ENCODE measurements at places on chromosomes 12 and 14.
A peak's percentile ranks its signal among the peaks of the same experiment; 100 is the strongest.

- DNase-seq: no peak
These were observed 107.3 kb downstream of the CRADD start for GRCh38 chr12:93784339-93785086.

DNA sequence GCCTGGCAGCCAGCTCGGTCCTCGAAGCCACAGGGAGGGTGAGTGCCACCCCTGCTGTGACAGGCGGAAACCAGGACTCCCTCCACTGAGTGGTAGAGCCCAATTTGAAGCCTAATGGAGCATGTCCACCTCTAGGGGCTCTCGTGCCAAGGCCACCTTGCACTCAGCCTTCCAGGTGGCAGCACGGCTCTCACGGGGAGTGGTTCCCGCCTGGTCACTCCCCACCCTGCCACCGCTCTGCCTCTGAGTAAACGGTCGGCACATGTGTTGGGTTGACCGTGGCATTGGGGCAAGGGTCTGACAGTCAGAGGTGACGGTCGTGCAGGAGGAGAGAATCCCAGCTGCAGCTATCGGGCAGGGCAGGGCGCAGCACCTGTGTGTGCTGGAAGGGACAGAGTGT, 34.8 kb downstream of the IL31 start:
- no peak for DNase-seq

DNA sequence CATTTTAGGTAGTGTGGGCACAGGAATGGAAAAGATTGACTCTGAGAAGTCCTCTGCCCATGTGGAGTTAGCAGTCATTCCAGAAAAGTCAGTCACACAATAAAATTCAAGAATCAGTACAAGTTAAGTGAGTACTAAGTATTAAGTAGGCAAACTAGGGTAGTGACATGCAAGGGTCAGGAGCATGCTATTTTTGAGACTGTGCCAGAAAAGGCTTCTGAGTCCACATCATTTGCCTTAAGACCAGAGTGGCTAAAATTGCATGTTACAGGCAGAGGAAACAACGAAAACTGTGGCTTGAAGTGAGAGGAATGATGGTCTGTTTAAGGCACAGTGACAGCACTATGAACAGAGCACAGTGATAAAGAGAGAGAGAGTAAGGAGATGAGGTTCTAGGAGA, 108.9 kb downstream of the SLC6A15 start:
- DNase-seq: no peak

DNA sequence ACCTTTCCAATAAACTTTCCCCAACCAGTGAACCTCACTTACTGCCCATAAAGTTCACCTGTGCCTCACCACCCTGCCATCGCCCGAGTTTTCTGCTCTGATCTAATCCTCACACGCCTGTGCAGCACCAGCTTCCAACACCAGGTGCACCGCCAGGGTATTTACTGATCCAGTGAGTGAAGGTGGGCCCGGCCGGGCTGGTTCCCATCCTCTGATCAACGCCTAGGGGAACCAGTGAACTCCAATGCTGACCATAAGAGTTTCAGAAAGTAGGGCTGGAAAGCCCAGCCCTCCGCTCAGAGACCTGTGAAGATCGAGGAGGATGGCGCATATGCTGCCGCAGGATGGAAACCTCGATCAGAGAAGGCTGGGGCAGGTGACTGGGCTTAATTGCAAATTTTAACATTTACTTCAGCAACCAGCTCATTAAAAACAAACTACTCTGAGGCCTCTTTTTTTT, 685 bp upstream of the MYL6B start:
- peak; percentile 66 for DNase-seq

GRCh38 chr14:56358851-56359614, 220.6 kb upstream of the TMEM260 start:
- no peak for DNase-seq

DNA sequence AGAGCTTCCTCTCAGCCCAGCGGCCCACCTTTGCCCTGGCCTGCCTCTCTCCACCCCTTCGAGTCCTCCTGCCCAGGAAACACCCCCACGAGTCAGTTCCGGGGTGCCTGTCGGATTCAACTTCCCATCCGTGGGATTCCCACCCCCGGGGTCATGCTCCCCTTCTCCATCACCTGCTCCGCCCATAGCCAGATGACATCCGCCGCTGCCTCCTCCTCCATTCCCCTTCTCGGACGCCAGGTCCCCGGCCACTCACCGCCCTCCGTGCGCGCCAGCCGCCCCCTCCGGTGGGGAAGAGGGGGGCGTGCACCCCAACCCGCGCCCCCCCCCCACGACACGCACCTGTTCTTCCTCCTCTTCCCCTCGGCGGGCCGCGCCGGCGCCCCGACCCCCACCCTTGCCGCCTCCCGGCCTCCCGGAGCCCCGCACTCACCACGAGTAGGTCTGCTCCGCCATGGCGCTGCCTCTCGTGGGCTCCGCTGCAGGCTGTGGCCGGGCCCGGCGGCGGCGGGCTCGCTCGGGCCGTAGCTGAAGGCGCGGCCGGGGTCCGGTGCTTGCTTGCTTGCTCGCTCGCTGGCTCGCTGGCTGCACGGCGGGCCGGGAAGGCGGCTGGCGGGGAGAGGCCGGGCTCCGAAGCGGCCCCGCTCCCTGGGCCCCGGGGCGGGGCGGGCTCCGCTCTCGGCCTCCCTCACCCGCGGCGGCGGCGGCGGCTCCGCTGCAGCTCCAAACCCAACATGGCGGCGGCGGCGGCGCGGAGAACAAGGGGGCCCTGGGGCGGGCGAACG, 554 bp downstream of the SPPL3 start:
- DNase-seq: peak; percentile 54

GRCh38 chr12:57611108-57611826, at the start of gene ARHGEF25:
TSS of gene ARHGEF25 (plus strand) at chr12:57611435. CDS start at chr12:57611895, 460 bp downstream.
- no peak for DNase-seq

DNA sequence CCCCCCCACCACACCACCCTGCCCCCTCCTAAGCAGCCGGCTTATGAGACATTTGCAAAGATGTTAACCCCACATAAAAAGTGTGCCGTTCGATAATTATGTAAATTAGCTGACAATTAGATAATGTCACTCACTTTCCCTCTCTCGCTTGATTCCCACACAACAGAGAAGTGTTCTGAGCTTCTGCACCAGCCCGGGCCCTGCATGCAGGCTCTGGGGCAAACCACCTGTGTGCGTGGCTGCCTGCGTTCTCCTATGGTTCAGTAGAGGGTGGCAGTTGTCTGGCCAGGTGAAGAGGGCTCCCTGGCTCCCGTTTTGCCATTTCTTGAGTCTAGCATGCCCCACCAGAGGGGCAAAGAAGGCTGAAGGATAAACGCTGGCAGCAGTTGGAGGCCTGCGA, 68.0 kb downstream of the NRXN3 start:
- no peak for DNase-seq

GRCh38 chr12:34335819-34336262, 313.5 kb downstream of the ALG10 start:
- no peak for DNase-seq

- DNase-seq: peak; percentile 14
These were observed 93.9 kb downstream of the PLBD1 start for GRCh38 chr12:14473707-14474287.

DNA sequence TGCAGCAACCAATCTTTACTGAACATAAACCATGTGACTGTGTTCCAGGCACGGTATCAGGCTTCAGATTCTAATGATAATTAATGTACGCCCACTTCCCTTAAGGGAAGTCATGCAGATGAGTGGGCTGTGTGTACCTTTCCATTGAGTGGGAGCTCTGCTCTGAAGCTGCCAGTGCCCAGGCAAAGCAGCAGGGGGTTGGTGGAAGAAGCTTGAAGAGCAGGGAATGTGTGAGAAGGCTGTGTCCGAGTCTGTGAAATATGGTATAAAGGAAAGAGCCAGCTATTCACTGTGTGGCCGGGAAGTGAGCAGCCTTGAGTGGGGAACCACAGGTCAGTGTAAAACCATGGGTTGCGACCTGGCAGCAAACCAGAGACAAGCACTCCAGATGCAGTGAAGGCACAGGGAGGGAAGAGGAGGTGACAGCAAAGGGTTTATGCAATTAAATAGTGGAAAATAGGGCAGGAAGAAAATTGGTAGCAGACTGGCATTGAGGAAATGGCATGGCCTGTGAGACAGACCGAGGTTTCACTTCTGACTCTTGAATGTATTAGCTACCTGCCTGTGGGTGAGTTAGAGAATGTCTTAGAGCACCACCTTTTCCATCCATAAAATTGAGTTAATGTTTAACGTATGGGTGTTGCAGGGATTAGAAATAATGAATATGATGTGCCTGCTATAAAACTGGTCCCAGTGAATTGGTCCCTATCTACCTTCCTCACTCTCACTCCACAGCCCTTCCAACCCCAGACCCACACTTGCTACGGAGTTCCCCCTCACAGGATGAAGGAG, 116.4 kb downstream of the NTF3 start:
- DNase-seq: no peak

DNA sequence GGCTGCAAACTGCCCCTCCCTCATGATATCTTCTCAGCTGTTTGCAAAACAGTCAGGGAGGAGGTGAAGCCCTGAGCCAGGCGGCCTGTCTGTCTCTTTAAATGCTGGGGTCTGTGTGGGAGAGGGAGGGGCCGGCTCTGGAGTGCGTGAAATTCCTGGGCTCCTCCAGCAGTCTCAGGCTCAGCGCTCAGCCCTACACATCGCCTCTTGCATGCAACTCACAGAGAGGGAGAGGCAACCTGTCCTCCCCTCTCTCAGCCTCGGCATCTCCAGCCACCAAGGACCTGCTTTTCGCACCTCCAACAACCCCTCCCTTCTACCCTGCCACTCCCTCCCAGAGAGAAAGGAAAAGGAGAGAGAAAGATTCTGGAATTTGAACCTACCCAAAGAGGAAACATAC, at the start of gene NRXN3:
Gene NRXN3, plus strand, starts transcription at position 171 of the 400 bp plus-strand sequence. CDS start 72,721 bp downstream, outside the sequence.
- DNase-seq: peak; percentile 14

DNA sequence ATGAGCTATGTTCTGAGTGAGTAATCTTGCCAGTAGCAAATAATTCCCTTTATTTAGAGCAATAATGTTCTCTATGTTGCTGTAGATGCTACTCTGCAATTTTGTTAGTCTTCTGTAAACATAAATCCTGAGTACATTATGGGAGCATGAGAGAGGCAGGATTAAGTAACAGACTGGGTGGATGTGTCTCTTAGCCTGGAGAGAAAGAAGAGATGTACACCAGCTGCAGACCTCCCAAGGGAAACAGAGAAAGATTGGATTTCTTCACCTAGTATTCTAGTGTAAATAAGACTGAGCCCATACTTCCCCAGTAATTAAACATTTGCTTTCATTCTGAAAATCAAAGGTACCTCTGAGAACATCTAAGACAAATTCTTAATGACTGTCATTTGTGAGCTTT, 564.0 kb downstream of the TRHDE start:
- DNase-seq: no peak

DNA sequence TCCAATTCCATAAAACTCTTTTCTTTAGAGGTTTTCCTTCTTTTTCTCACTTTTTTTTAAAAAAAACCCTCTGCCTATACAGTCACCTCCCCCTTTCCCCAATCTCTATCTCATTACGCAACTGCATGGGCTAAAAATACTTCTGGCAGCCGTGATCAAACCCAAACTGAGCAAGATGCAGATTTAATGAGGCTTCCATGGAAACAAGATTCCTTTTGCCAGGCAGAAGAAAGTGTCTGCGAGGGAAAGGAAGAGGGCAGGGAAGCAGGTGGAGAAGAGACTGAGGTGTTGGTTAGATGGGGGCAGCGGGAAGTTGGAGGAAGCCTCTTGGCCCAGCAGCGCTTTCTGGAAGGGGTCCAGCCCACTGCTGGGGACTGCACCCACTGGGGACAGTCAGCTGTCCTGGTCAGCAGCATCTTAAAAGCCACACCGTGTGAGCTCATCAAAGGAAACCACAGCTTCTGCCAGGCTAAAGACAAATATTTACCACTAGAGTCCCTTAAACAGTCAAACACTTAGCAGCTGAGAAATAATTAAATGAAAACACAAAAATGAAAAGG, 90.4 kb downstream of the SLC8A3 start:
- no peak for DNase-seq
